ENCODE measurements at places on chromosomes 13 and 19.

DNA sequence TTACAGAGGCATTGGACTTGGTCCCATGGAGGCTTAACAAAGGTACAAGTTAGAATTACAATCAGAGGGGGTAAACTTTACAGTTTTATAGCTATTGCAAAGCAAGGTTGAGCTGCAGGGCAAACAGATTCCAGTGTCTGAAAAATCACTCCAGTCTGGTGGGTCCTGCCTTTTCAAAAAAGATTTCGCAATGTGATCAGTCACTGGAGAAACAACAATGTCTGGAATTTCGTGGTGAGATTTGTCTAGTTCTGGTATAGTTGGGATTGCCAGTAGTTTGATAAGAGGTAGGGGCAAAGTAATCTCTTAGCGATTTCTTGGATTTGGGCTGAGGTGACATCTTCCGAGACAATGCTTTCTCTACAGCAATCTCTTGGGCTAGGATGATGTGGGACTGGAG is 1198.2 kb upstream of the PCDH9 start:
- DNase-seq: no peak

- DNase-seq: no peak
These were observed 284.3 kb downstream of the MTUS2 start for GRCh38 chr13:29104461-29104860.

DNA sequence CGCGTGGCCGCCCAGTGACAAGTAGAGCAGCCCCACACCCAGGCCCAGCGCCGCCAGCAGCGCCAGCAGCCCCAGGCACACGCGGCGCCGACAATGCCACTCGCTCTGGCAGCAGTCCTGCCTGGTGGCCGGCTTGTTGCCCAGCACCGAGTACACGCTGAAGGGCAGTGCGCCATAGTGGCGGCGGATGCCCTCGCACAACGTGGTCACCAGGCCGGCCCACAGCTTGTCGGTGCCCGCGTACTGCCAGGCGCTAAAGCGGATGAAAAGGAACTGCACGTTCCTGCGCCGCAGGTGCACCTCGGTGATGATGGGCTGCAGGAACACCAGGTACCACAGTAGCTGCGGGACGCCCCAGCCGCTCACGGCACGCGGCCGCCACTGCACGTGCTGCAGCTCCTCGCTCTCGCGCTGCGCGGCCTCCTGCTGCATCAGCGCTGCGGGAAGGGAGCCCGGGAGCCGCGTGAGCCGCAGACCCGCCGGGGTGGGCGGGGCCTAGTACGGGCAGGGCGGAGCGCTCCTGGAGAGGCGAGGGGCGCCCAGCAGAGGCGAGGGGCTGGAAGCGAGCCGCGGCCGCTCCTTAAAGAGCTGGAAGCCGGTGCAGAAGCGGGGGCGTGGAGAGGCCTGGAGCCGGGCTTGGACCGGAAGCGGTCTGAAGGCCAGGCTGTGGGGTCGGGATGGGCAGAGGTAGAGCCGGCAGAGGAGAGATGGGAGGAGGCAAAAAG is 7.3 kb downstream of the NKPD1 start:
- peak; percentile 61 for DNase-seq

- DNase-seq: no peak
These were observed 54.3 kb downstream of the MAP4K1 start for GRCh38 chr19:38563475-38563874.

DNA sequence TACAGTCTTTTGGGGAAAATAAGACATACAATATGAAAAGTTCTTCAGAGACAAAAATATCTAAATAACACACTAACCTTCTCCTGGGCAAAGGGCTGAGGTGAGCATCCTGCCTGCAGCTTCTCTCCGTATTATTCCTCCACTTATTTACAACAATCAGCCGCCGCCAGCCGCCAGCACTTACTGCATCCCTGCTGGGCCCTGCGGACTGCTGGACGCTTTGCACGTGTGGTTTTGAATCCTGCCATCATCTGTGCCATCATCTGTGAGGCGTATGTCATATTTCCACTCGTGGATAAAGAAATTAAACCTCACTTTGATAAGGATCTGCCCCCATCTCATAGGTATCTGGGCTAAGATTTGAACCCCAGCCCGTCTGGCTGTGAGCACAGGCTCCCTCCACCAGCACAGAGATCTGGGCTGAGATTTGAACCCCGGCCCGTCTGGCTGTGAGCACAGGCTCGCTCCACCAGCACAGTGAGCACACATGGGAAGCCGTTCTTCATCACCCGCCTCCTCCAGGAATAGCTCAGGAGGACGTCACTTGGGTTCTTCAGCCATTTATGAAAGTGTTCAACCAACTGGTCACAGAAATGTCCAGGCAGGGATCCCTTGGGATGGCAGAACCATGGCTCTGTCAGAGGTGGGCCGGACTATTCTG is 35.2 kb upstream of the TUBGCP3 start:
- no peak for DNase-seq

GRCh38 chr19:29860492-29860891 is 48.7 kb downstream of the CCNE1 start:
- no peak for DNase-seq

DNA sequence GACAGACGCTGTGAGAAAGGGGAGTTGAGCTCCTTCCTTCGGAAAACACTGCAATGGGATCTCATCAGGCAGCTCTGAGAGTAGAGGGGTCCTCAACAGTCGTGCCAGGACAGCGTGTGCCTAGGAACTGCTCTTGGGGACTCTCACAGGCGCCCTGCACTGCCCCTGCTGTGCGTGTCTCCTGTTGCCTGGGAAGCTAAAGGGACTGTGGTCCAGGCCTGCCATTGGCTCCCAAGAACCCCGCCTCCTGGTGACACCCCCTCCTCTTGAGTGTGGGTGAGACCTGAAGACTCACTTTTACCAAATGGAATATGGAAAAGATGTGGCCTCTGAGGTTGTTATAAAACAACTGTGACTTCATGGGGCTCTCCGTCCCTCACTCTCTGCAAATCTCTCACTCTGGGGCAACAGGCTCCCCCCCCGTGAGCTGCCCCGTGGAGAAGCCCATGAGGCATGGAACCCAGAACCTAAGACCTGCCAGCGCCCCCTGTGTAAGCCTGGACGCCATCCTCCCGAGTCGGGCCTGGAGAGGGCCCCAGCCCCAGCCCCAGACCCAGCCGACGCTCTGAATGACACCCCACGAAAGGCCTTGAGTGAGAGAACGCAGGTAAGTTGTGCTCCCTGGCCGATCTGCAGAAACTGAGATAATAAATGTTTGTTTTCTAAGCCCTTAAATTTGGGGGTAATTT is 302.7 kb downstream of the FGF9 start:
- DNase-seq: no peak

GRCh38 chr13:76522083-76522755 is 364.0 kb downstream of the KCTD12 start:
- no peak for DNase-seq

- peak; percentile 96 for DNase-seq
These were observed 5.7 kb downstream of the COMP start for GRCh38 chr19:18785179-18786124.

GRCh38 chr19:33659835-33660234 is 38.1 kb downstream of the CHST8 start:
- DNase-seq: no peak

DNA sequence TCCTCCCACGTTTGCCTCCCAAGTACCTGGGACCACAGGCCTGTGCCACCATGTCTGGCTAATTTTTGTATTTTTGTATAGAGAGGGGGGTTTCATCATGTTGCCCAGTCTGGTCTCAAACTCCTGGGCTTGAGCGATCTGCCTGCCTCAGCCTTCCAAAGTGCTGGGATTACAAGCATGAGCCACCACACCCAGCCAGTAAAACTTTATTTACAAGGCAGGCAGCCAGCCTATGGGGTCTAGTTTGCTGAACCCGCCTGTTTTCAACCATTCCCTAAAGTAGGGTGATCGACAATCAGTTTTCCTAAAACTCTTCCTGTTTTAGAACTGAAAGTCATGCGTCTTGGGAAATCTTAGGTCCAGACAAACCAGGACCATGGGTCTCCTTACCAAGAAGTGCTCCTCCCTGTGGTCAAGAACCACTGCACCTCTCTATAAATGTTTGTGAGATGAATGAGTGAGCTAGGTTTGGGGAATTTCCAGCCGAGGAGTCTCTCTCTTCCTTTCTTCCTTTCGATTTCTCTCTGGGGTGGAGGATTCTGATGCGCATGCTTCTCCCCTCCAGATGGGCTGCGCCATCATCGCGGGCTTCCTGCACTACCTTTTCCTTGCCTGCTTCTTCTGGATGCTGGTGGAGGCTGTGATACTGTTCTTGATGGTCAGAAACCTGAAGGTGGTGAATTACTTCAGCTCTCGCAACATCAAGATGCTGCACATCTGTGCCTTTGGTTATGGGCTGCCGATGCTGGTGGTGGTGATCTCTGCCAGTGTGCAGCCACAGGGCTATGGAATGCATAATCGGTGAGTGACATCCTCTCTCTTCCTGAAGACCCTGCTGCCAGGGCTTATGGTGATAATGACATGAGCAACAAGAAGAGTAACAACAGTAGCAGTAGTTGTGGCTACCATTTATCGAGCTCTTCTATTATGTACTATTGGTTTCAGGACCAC is 38.7 kb downstream of the ADGRE1 start:
- DNase-seq: peak; percentile 34

DNA sequence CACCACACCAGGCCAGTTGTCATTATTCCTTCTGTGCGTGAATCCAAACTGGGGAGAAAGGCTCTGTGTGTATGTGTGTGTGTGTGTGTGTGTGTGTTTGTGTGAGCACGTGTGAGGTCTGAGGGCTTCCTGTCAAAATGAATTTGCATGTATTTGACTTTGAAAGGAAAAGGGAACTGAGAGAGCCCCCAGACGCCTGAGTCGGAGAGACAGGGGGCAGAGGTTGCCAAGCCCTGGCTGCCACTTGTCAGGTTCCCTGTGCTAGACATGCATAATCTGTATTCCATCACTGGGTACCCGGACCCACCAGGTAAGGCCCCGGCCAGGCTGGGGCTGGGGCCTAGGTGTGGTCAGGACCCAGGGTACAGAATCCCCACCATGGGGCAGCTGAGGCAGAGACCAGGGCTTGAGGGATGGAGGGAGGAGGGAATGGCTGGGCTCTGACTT is at the start of gene CLEC17A:
Gene CLEC17A (plus strand): TSS at position 191 of the 447 bp plus-strand sequence. CDS start 77 bp downstream, at position 268.
- peak; percentile 62 for DNase-seq

DNA sequence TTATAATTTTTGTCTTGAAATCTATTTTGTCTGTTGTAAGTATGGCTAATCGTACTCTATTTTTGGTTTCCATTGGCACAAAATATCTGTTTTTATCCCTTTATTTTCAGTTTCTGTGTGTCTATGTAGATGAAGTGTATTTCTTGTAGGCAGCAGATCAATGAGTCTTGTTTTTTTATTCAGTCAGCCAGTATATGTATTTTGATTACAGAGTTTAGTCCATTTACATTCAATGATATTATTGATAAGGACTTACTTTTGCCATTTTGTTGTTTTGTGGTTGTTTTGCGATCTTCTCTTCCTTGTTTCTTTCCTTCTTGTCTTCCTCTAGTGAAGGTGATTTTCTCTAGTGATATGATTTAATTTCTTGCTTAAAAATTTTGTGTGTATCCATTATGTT is 336.3 kb upstream of the SPRY2 start:
- DNase-seq: no peak

DNA sequence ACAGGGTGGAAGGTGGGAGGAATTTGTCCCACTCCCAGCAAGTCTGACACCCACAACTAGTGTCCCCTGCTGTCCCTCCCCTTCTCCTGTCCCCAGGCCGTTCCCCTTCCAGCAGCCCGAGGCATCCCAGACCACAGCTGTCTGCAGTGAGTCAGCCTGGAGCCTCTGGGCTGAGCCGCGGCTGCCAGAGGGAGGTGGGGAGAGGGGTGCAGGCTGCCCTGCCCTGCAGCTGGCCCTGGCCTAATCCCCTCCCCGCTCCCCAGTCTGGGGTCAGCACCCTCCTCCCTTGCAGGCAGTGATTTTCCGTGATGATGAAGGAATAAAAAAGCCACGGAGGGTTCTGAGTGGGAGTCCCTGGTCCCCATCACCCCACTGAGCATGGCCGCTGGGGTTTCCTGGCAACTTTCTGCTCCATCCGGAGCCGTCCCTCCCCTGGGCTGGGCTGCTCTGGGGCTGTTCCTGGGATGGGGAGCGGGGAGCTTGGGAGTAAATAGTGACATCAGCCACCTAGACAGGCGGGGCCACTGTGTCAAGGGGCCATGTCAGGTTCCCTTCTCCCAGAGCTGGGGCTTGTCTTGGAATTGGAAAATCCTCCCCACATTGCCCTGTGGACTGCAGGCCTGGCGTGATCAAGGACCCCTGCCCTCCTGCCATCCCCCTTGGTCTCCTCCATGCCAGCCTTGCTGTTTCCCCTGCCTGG is 16.8 kb downstream of the SPC24 start:
- no peak for DNase-seq

DNA sequence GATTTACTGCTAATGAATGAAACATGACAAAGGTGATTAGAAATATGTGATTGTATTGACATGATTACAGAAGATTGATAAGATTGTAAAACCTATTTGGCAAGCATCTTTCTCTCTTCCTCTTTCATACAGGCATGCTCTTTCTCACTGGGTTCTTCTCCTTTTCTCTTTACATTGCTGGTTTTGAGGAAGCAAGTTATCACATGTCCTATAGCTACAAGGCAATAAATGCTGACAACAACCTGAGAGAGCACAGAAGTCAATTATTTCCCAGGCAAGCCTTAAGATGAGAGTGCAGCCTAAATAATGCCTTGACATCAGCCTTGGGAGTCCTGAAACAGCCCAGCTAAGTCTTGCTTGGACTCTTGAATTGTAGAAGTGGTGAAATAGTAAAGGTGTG is 875.0 kb downstream of the SLITRK1 start:
- DNase-seq: no peak

DNA sequence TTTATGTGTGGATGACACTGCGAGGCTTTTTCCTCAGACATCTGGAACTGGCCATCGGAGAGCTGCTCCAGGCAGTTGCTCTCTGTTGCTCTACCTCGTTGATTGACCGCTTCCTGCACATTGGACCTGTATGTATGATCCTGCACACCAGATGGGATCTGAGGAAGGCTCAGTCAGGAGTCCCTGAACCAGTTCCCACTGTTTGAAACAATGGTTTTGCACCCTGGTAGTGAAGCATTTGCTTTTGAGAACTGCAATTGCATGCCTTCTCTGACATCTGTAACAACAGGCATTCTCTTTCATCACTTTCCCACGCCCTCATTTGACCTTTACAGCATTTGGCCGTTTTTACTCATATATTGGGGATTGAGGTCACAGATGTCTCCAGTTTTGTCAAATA is 61.1 kb upstream of the NPAS1 start:
- no peak for DNase-seq

DNA sequence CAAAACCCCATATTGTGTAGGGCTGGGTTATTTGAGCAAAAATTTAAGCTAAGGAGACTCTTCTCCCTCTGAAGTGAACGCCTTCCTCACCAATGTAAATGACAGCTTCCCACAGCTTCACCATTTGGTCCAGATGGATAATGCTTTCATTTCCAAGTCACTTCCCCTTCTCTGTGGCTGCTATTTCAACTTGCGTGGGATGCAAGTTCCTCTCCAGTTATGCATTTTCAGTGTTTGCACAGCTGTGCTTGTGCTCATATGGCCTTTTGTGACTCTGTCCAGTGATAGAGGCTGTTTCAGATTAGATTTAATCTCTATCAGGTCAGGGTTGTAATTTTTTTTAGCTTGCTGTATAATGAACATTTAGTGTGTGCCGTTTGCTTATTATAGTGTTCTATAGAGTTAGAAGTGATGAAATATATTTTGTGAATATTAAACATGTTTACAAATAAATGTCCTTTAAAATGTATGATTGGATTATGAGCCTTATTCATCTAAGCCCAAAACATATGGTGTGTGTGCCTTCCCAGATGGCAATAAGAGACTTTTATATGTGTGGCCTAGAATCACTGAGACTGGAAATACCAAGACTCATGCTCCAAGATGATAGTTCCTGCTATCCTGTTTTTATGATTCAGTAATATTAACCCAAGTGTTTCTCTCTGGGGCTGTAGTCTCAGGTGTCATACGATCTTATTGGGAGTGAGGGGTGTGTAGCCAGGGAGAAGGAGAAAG is 86.6 kb downstream of the TNFRSF19 start:
- no peak for DNase-seq

GRCh38 chr13:113555141-113555540 is 29.4 kb upstream of the TFDP1 start:
- no peak for DNase-seq
